ENCODE measurements at places on chromosomes 7 and 10.

GRCh38 chr10:8768852-8769251, 714.4 kb downstream of the GATA3 start:
- no peak for DNase-seq

- no peak for DNase-seq
Observed at GRCh38 chr7:19663816-19664462, 44.9 kb downstream of the POLR1F start.

GRCh38 chr7:45158471-45158870, 880 bp downstream of the RAMP3 start:
- no peak for DNase-seq

GRCh38 chr7:142983825-142984224, 21.7 kb upstream of the KEL start:
- no peak for DNase-seq

DNA sequence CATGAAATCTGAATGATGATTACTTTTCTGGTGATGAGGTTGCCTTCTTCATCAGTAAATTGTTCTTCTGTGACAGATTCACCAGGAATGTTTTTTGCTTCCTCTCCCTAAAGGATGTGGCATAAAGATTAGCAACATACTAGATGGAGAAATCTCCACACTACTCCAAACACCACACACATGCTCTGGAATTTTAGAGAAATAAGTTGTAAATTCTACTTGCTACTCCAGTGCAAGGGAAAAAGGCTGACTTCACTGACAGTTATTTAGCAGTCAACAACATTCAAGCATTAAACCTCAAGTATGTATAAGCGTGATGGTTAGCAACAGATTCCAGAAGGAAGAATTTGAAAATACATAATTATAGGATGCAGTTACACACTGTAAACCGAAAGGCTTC, 137.9 kb upstream of the CCDC6 start:
- no peak for DNase-seq

DNA sequence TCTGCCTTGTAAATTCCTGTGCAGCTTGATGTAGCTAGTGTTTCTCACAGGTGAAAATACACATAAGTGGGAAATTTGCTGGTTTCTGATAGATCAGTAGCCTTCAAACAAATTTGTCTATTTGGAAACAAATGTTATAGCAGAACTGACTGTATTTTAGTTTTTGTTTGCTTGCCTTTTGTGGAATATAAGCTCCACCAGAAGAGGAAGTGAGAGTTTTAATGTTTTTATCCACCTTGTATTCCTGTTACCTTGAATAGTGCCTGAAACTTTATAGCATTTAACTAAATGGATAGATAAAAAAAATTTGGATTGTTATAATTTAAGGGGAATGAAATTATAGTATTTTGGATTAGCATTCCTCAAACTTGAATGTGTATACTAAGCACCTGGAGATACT, 9.8 kb downstream of the WAC start:
- no peak for DNase-seq

DNA sequence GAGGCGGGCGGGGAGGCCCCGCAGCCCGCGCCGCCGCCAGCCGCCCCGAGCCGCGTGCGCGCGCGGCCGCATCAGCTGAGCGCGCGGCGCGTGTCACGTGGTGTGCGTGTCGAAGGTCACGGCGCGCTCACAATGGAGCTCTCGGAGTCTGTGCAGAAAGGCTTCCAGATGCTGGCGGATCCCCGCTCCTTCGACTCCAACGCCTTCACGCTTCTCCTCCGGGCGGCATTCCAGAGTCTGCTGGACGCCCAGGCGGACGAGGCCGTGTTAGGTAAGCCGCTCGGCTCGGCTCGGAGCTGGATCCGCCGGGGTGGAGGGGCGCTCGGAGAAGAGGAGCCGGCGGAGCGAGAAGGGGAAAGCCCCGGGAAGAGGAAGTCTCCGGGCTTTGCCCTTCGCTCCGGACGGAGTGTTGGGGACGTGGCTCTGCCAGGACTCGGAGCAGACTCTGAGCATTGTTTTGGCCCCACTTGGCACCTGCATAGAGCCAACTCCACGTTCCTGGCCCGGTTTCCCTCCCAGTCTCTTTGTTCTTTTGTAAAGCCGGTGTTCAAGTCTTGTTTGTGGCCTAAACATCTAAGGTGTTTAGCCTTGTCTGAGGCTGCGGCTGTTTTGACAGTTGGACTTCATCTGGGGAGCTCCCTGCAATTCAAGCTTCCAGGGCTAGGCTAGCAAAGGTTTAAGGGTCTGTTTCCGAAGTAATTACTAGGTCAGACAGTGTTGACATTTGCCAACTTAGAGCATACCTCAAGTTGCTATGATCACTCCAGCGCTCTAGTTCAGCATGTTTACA, at the start of gene COMMD3:
COMMD3 (plus strand) TSS at position 103 of the 790 bp plus-strand sequence; CDS start at position 133, 30 bp downstream.
- peak; percentile 94 for DNase-seq
